ENCODE measurements at places on chromosomes 4 and X.

DNA sequence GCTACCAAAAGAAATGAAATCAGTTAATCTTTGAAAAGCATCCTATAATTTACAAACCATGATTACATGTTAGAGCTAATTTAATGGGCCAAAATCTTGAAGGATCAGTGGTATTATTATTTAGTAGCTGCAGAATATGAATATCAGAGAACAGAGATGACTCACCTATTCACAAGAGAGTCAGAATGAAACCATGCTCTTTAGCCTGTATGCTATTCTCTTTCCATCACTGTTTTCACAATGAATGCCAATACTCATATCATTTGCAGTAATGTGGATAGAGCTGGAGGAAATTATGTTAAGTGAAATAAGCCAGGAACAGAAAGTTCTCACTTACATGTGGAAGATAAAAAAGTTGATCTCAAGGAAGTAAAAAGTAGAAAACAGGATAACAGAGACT lies 414.1 kb downstream of the CENPC start:
- H3K4me1 ChIP-seq: no peaks in the 10 kb centered on the region
- H3K27me3 ChIP-seq: no peaks in the 10 kb centered on the region
- no peak overlapping the region for H3K4me3 ChIP-seq
- no peak overlapping the region for H3K27ac ChIP-seq
- no peak for DNase-seq

- no peak overlapping the region for H3K27ac ChIP-seq
- no peak overlapping the region for H3K4me3 ChIP-seq
Measured at GRCh38 chr4:121977251-121978171, 25.7 kb upstream of the TRPC3 start.

- no peak overlapping the region for H3K4me3 ChIP-seq
- DNase-seq: no peak
- no peaks in the 10 kb centered on the region for H3K36me3 ChIP-seq
- H3K4me1 ChIP-seq: no peaks in the 10 kb centered on the region
- H3K27me3 ChIP-seq: no peaks in the 10 kb centered on the region
Measured at GRCh38 chr4:139163806-139164206, 13.2 kb downstream of the ELF2 start.

DNA sequence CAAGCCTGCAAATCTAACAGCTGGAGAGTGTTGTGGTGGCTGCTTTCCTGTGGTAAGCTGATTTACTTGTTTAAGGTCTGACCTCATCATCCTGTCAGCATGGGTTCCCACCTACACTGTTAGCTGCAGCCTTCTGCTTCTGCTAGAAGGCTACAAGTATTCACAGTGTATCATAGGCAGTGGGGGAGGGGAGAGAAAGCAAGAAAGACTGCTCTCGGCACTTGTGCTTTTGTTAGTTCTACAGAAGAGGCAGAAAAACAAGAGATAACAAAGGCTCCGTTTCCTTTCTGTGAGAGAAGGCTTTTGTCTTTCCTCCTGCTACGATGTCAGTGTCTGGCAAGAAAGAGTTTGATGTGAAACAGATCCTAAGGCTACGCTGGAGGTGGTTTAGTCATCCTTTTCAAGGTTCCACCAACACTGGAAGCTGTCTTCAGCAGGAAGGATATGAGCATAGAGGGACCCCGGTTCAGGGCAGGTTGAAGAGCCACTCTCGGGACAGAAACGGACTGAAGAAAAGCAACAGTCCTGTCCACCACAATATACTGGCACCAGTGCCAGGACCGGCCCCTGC lies at the start of gene KLHL4:
KLHL4 (plus strand) TSS at position 232 of the 571 bp plus-strand sequence; CDS start at position 324, 92 bp downstream.
- peaks cover 8% of the 10 kb centered on the region for H3K27me3 ChIP-seq
- no peak within 1 kb of the TSS for H3K4me3 ChIP-seq
- no peaks in the 10 kb centered on the region for H3K4me1 ChIP-seq
- H3K36me3 ChIP-seq: no peaks in the 10 kb centered on the region
- no peak for DNase-seq

GRCh38 chr4:74934016-74934831 lies 1.3 kb downstream of the PARM1 start:
- no peaks in the 10 kb centered on the region for H3K36me3 ChIP-seq
- no peak for DNase-seq
- no peak overlapping the region for H3K27ac ChIP-seq
- no peaks in the 10 kb centered on the region for H3K27me3 ChIP-seq
- peak overlapping the region; percentile 40 for H3K4me3 ChIP-seq

DNA sequence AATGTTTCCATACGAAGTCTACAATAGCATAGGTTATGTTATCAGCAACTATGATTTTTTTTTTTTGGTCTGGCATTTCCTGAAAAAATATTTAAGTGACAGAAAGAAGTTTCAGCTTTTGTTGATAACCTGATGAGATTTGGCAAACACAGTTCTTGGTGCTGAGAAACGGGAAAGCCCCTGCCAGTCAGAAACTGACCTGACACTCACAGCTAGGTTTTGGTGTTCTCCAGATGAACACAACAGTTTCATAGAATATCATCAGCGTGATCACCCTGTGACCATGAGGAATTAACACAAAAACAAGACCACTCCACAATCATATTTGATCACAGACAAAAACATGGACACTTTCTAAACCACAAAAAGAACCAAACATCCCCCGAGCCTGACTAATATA lies 152.5 kb upstream of the DCAF8L1 start:
- DNase-seq: no peak
- no peaks in the 10 kb centered on the region for H3K4me1 ChIP-seq
- no peak overlapping the region for H3K4me3 ChIP-seq
- no peak overlapping the region for H3K27ac ChIP-seq
- no peaks in the 10 kb centered on the region for H3K36me3 ChIP-seq
- H3K27me3 ChIP-seq: no peaks in the 10 kb centered on the region

DNA sequence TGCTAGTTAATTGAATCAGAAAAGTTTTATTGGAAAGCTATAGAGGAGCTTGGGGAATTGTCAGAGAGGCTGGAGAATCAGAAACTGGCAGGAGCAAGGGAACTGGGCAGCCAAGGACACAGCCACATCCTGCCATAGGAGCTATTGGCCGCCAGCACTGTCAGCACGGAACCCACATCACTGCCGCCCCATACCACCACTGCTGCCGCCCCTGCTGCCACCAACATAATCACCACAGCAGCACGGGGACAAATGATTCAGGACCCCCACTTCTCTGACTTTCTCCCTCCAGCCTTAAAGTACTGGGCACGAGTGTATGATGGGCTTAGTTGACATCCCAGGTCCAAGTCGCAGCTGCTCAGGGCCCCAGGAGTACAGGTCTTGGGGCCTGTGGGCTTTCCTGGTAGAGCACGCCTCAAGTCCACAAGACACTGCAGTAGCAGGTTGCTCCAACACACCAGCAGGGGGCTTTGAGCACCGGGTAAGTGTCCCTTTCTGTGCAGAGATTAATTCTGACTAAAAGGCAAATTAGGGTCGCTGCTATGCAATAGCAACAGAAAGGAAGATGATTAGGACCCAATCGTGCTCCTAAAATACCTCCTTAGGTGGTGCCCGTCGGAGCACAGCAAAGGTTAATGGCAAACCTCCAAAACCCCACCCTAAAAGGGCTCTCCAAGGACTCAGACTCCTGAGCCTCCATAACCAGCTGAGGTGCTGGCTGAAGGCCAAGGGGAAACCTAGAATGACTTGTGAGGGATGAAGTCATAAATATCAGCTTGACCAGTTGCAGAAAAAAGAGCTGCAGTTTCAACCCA lies 6.9 kb downstream of the PJA1 start:
- DNase-seq: peak; percentile 43
- H3K27me3 ChIP-seq: no peaks in the 10 kb centered on the region
- no peaks in the 10 kb centered on the region for H3K36me3 ChIP-seq
- H3K27ac ChIP-seq: no peak overlapping the region
- H3K4me1 ChIP-seq: no peaks in the 10 kb centered on the region

DNA sequence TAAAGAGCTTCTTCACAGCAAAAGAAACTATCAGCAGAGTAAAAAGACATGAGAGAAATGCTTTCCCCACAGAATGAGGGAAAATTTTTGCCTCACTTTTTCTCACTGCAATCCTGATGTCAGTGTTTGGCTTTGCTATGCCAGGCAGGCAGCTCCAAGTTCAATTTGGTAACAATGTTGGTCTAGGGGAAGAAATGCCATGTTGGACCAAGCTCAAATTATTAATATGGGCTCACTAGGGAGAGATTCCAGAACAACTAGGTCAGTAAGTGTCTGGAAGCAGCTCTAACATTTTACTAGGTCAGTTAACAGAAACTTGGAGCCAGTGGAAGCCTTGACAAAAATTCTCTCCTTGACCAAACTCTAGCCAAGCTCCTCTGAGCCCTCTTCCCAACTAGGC lies 95.4 kb downstream of the NAF1 start:
- no peaks in the 10 kb centered on the region for H3K27me3 ChIP-seq
- no peak for DNase-seq

DNA sequence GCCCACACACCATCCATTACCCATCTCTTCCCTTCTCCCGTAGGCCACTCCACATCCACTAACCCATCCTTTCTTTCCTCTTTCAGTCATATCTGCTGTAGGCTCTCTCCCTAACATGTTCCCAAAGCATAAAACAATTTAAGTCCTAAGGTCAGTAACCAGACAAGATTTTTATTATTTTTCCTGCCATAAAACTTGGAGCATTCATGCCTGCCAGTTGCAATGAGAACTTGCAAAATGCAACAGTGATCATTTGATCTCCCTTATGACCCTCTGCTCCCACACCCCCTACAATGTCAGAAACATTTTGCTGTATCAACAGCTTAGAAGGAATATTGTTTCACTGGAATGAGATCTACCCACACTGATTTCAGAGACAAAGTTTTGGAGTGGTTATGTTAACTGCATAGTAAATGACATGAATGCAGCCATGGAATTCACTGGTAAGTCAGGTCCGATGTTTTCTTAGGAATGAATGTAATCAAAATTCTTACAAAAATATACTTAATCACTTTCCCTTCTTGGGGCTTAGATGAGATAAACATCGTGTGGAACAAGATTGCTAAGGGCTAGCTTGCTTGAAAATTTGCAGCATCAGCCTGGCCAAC lies 5.7 kb downstream of the NIPAL1 start:
- H3K27me3 ChIP-seq: no peaks in the 10 kb centered on the region
- no peak overlapping the region for H3K27ac ChIP-seq
- no peak overlapping the region for H3K4me3 ChIP-seq
- no peaks in the 10 kb centered on the region for H3K4me1 ChIP-seq
- no peak for DNase-seq

DNA sequence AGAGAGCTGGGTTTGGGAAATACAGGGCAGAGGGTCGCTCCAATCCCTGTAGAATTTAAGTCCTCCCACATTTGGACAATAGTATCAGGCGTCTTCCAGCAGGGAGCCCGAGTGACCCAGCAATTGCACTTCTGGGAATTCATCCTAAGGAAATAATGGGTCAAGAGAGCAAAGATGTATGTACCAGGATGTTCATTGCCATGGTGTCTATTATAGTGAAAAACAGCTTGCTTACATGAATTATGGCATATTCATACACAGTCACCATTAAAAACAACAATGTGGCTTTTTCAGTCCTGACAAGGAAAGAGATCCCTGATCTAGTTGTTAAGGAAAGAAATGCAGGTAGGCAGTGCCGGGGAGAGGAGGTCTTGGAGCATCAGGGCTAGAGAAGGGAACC lies 167.7 kb downstream of the PJA1 start:
- no peaks in the 10 kb centered on the region for H3K4me1 ChIP-seq
- H3K4me3 ChIP-seq: no peak overlapping the region
- no peaks in the 10 kb centered on the region for H3K36me3 ChIP-seq
- H3K27ac ChIP-seq: no peak overlapping the region
- H3K27me3 ChIP-seq: no peaks in the 10 kb centered on the region
- no peak for DNase-seq

GRCh38 chr4:152665691-152666395 lies 14.0 kb downstream of the TMEM154 start:
- H3K4me1 ChIP-seq: no peaks in the 10 kb centered on the region
- no peak overlapping the region for H3K4me3 ChIP-seq
- no peak overlapping the region for H3K27ac ChIP-seq
- DNase-seq: no peak
- H3K27me3 ChIP-seq: no peaks in the 10 kb centered on the region
- H3K36me3 ChIP-seq: no peaks in the 10 kb centered on the region

DNA sequence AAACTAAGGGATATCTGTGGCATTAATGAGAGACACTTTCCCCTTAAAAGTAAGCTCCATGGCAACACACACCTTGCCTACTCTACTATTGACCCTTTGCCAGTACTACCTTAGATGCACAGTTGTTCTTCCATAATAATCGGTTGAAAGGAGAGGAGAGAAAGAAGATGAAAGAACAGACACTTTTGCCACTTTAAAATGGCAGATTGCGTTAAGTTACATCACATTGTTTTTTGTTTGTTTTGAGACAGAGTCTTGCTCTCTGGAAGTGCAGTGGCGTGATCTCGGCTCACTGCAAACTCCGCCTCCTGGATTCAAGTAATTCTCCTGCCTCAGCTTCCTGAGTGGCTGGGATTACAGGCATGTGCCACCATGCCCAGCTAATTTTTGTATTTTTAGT lies 239.8 kb downstream of the SCFD2 start:
- H3K4me3 ChIP-seq: no peak overlapping the region
- no peak for DNase-seq
- H3K4me1 ChIP-seq: no peaks in the 10 kb centered on the region
- no peaks in the 10 kb centered on the region for H3K27me3 ChIP-seq

- DNase-seq: no peak
- H3K4me3 ChIP-seq: no peak overlapping the region
- H3K4me1 ChIP-seq: no peaks in the 10 kb centered on the region
- H3K36me3 ChIP-seq: no peaks in the 10 kb centered on the region
- no peaks in the 10 kb centered on the region for H3K27me3 ChIP-seq
Measured at GRCh38 chrX:12141511-12141910, 3.2 kb downstream of the FRMPD4 start.

DNA sequence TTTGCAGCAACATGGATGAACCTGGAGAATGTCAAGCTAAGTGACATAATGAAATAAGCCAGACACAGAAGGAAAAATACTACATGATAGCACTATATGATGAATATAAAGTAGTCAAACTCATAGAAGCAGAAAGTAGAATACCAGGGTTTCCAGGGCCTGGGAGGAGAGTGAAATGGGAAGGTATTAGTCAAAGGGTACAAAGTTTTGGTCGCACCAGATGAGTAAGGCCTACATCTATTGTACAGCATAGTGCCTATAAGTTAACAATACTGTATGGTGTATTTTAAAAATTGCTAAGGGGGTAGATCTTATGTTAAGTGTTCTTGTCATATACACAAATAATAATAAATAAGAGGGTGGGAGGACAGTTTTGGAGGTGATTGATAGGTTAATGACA lies 41.5 kb downstream of the ENOX2 start:
- no peaks in the 10 kb centered on the region for H3K36me3 ChIP-seq
- H3K27ac ChIP-seq: no peak overlapping the region
